ENCODE measurements at places on chromosomes 7 and 10. TPM values are rescaled to one million over a fixed set of nuclear protein-coding genes. Genes with fewer than 3 reads are reported as not detected.
A peak's percentile ranks its signal among the peaks of the same experiment; 100 is the strongest.

DNA sequence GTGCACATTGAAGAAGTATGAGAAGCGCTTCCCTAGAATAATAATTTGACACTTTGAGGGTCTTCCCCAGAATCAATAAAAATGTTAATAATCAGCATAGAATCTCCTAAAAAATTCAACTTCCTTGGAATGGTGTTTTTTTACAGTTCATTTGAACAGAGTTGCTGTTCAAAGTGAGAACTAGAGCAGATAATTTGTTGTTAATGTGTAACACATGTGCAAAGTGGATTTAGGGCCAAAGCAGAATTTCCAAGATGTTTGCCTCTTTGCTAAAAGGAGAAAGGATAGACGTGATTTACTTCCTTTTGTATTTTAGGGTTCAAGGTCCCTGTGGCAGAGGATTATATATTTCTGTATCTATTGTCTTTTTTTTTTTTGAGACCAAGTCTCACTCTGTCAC is 73.8 kb downstream of the ZNF277 start:
- no peaks in the 10 kb centered on the region for H3K36me3 ChIP-seq
- no peak overlapping the region for H3K4me3 ChIP-seq
- H3K27ac ChIP-seq: no peak overlapping the region
- H3K27me3 ChIP-seq: no peaks in the 10 kb centered on the region
- H3K4me1 ChIP-seq: peaks cover 23% of the 10 kb centered on the region

- H3K27ac ChIP-seq: no peak overlapping the region
- no peaks in the 10 kb centered on the region for H3K4me1 ChIP-seq
- DNase-seq: no peak
- no peak overlapping the region for H3K4me3 ChIP-seq
Observed at GRCh38 chr10:8874972-8875371, 820.5 kb downstream of the GATA3 start.

DNA sequence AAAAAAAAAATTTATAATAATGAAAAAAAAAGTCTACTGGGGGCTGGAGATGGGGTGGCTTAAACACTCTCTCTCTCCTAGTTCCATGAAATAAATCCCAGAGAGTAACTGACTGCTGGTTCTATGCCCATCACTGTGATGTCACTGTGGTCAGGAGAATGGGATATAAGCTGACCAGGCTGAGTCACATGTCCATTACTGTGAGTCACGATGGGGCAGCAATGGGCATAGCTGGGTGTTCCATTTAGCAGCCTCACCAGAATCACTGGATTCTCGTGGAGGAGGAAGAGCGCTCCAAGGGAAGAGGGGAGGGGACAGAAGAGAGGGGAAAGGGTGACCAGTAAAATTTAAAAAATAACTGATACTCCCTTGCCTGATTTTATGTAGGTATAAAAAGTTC is 37.1 kb downstream of the MASTL start:
- H3K27ac ChIP-seq: no peak overlapping the region
- H3K4me1 ChIP-seq: no peaks in the 10 kb centered on the region
- H3K4me3 ChIP-seq: no peak overlapping the region

DNA sequence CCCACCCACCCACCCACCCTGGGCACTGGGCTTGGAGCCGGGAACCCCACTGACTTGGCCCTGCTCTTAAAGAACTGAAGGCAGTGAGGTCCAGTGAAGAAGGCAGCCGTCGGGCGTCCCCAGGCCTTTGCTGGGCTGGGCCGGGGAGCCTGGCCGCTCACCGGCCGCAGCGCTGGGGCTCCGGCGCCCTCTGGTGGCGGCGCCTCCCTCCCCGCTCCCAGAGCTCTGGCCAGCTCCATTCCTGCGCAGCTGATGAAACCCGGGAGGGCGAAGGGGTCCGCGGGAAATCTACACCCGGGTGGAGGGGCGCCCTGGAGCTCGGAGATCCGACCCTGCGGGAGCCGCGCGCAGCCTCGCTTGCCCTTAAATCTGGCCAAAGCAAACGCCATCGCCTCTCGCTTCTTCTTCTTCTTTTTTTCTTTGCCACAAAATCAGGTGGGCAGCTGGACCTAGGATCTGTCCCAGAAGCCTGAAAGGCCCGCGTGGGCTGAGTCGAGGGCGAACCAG is 1.7 kb upstream of the CXCL12 start:
- peak; percentile 84 for DNase-seq
- H3K4me1 ChIP-seq: no peaks in the 10 kb centered on the region
- no peaks in the 10 kb centered on the region for H3K36me3 ChIP-seq
- peak overlapping the region; percentile 76 for H3K27ac ChIP-seq
- H3K27me3 ChIP-seq: peaks cover 65% of the 10 kb centered on the region

- H3K4me3 ChIP-seq: no peak overlapping the region
- DNase-seq: peak; percentile 49
- no peaks in the 10 kb centered on the region for H3K36me3 ChIP-seq
- H3K27ac ChIP-seq: no peak overlapping the region
- H3K4me1 ChIP-seq: peaks cover 17% of the 10 kb centered on the region
- H3K27me3 ChIP-seq: no peaks in the 10 kb centered on the region
Observed at GRCh38 chr10:132294561-132295318, 13.0 kb downstream of the STK32C start.

GRCh38 chr7:8160779-8161345 is 101.1 kb downstream of the ICA1 start:
- no peaks in the 10 kb centered on the region for H3K4me1 ChIP-seq
- H3K27me3 ChIP-seq: no peaks in the 10 kb centered on the region
- H3K4me3 ChIP-seq: no peak overlapping the region

DNA sequence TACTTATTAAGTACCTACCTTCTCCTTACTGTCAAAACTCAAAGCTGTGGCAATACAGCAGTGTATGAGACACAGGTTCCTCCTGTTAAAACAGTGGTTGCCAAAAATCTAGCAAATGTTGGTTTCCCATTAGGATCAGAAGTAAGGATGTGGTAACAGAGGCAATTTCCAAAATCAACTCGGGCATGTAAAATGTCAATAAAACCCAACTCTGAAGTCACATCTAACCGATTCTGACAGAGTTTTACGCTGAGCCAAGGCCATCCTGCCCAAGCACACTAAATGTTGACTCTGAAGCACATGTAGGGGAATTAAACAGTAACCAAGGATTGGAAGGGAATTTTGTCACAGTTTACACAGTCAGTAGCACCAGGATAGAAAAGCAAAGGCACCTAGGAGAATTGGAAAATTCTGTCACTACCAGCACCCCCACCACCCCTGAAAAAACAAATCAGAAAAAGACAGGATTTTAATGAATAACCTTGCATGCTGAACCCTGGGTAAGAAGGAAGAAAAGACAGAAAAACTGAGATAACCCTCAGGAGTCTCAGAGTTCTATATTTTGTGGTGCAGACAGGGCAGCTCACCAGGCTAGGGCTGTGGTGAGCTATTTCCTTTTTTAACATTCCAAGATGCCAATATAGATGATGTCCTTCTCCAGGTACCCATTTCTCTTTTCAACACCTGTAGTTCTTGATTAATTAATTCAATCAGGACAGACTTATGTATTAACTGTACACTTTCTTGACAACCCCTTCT is 119.5 kb downstream of the DOCK4 start:
- H3K4me1 ChIP-seq: peaks cover 4% of the 10 kb centered on the region
- no peak overlapping the region for H3K27ac ChIP-seq
- H3K36me3 ChIP-seq: no peaks in the 10 kb centered on the region
- H3K27me3 ChIP-seq: no peaks in the 10 kb centered on the region
- DNase-seq: no peak

GRCh38 chr10:1540144-1540543 is 197.2 kb downstream of the ADARB2 start:
- peak; percentile 23 for DNase-seq
- no peaks in the 10 kb centered on the region for H3K27me3 ChIP-seq
- no peak overlapping the region for H3K4me3 ChIP-seq
- H3K36me3 ChIP-seq: no peaks in the 10 kb centered on the region
- no peak overlapping the region for H3K27ac ChIP-seq

GRCh38 chr10:93363891-93364648 is 118.1 kb downstream of the MYOF start:
- peak overlapping the region; percentile 36 for H3K27ac ChIP-seq
- peaks cover 19% of the 10 kb centered on the region for H3K4me1 ChIP-seq
- H3K27me3 ChIP-seq: no peaks in the 10 kb centered on the region
- DNase-seq: peak; percentile 81

DNA sequence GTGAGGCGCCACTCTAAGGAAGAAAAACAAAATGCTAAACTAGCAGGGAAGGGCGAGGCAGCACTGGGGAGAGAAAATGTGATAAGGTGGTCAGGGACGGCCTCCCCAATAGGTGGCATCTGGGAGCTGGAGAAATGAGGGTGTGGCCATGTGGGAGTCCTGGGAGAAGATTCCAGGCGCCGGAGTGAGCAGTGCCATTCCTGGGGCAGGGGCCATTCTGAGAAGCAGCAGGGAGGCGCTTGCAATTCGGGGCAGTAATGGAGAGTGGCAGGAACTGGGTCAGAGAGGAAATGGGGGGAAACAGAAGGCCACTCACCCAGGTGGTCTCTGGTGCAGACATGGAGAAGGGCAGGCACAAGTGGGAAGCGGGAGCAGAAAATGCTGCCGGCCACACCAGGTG is 61.8 kb upstream of the LRRC18 start:
- no peak overlapping the region for H3K4me3 ChIP-seq
- H3K27me3 ChIP-seq: no peaks in the 10 kb centered on the region
- H3K36me3 ChIP-seq: no peaks in the 10 kb centered on the region
- H3K4me1 ChIP-seq: peaks cover 4% of the 10 kb centered on the region

- DNase-seq: peak; percentile 65
- H3K4me1 ChIP-seq: no peaks in the 10 kb centered on the region
- peak overlapping the region; percentile 42 for H3K27ac ChIP-seq
- H3K27me3 ChIP-seq: no peaks in the 10 kb centered on the region
- H3K4me3 ChIP-seq: no peak overlapping the region
Observed at GRCh38 chr10:97376413-97376812, 24.7 kb downstream of the RRP12 start.

DNA sequence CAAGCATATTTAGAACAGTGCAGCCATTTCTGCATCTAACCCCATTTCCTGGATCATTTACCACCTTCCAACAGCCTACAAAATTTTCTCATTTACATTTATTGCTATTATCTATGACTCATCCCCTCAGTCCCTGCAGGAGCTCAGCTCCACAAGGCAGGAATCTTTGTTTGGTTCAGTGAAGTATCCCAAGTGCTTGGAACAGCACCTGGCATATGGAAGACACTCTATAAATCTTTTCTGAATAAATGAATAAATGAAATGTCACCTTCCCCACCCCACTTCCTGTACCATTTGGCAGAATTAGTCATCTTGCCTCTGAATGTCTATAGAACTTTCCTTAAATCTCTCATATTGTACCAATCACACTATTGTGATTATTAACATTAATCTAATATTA is 110.7 kb downstream of the HIP1 start:
- H3K4me1 ChIP-seq: peaks cover 14% of the 10 kb centered on the region
- no peak overlapping the region for H3K27ac ChIP-seq
- no peak overlapping the region for H3K4me3 ChIP-seq
- no peaks in the 10 kb centered on the region for H3K27me3 ChIP-seq
- H3K36me3 ChIP-seq: no peaks in the 10 kb centered on the region

DNA sequence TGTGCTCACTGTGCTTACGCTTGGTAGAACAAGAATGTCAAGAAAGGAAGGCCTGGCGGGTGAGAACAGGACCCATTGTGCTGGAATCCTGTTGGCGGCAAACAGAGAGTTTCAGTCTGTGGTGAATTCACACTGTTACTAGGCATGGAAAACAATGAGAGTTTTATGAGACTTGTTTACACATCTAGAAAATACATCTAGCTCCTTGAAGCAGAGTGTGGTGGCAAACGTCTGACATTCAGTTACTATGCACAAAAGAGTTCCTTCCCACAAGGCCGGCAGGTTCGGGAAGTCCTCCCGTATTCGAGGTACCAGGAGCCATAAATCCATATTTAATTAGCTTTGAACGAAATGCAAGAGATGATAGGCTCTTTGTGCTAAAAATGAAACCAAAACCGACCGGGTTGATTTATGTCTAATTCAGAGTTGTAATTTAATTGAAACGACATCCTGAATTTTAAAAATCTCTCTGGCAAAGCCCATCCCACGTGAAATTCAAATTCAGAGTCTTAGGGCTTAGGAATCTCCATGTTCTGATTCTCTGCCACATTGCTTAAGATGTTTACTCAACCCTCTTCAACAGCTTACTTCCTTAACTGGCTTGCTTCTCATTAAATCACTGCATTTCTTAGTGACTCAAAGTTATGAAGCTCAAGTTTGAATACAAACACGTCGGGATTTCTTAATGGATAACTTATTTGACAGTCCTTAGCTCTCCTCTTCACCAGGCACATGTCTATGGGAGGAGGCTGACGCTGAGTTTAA is 299.9 kb upstream of the PITRM1 start:
- no peak for DNase-seq
- H3K4me1 ChIP-seq: peaks cover 57% of the 10 kb centered on the region
- H3K27me3 ChIP-seq: no peaks in the 10 kb centered on the region
- peak overlapping the region; percentile 8 for H3K4me3 ChIP-seq
- H3K36me3 ChIP-seq: no peaks in the 10 kb centered on the region
- H3K27ac ChIP-seq: peak overlapping the region; percentile 14

DNA sequence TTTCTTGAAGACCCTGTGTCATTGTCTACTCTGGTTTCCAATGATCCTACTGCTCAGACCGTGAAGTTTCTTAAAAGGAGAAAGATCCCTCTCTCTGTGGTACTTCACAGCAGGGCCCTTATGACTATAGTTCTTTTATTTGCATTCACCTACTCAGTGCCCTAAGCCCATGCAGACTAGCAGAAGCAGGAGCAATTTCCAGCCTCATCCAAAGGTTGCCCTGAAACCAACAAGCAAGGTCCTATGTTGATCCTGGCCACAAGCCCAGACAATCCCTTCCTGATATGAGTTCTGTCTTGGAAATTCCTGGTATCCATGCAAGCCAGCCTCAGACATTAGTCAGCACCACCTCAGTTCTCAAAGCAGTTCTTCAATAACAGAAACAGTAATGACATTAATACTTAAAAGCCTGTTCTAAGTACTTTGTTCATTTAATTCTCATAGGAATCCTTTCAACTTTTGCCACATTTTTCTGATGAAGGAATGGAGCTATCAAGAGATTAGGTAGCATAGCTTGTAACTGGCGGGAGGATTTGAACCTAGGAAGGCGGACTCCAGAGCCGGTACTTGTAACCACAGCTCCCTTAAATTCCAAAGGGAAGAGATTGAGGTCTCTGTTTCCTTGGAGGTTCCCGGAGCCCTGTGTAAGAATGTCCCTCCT is 58.1 kb upstream of the ST8SIA6 start:
- no peaks in the 10 kb centered on the region for H3K36me3 ChIP-seq
- H3K27ac ChIP-seq: no peak overlapping the region
- no peak for DNase-seq
- H3K4me3 ChIP-seq: no peak overlapping the region

DNA sequence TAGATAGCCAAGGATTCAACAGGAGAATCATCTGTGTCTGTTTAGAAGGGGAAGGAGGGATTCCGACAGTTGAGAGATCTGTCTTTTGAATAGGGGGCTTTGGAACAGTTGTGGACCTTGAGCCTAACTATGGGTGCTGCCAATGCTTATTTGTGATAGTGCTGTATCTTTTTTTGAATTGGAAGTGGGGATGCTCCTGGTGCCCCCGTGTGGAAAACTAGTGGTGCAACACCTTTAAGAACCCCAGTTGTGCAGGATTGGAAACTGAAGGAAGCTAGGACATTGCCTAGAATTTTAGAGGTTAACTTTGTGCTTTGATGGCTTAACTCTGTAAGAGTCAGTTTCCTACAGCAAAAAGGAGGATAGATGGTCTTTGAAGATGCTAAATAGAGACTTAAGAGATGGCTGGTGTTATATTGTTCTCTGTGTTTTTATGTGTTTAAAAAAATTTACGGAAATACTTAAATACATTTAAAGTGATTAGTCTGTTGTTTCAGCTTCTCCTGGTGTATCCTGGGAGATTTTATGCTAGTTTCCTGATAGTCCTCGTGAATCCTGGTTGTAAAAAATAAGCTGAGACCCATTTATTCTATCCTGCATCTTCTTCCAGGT is 69.3 kb downstream of the AP3M1 start:
- H3K4me3 ChIP-seq: no peak overlapping the region
- H3K4me1 ChIP-seq: peaks cover 39% of the 10 kb centered on the region
- H3K27ac ChIP-seq: no peak overlapping the region

CDC123 gene
- polyA plus RNA-seq: 47.1 TPM

IFIT1 gene
- polyA plus RNA-seq: 10.8 TPM

FRMD4A gene
- polyA plus RNA-seq: 9.2 TPM

TDRD1 gene
- polyA plus RNA-seq: 0.13 TPM

All from spleen (tissue), 13 donors.